Mammary epithelial cell (primary cell): ENCODE measurements at places on chromosomes 3 and 15.

GRCh38 chr3:194279701-194280360 is 71.3 kb downstream of the CPN2 start:
- no peak for DNase-seq

DNA sequence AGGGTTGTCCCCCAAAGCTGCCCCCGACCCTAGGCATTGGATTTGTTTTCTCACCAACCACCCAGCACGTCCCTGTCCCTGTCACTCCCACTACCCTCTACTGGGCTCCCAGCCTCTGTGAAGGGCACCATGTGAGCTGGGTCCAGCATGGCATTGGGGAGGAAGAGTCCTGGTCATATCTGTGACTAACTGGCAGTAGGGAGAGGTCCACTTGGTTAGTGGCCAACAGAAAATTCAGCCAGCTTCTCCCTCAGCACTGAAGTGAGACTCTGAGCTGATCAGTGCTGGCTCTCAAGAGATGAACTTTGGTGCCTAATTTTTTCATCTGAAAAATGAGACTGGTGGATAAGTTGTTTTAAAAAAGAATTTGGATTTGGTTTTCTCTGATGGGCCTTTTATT is 11.3 kb upstream of the KIF23 start:
- DNase-seq, result no peak

DNA sequence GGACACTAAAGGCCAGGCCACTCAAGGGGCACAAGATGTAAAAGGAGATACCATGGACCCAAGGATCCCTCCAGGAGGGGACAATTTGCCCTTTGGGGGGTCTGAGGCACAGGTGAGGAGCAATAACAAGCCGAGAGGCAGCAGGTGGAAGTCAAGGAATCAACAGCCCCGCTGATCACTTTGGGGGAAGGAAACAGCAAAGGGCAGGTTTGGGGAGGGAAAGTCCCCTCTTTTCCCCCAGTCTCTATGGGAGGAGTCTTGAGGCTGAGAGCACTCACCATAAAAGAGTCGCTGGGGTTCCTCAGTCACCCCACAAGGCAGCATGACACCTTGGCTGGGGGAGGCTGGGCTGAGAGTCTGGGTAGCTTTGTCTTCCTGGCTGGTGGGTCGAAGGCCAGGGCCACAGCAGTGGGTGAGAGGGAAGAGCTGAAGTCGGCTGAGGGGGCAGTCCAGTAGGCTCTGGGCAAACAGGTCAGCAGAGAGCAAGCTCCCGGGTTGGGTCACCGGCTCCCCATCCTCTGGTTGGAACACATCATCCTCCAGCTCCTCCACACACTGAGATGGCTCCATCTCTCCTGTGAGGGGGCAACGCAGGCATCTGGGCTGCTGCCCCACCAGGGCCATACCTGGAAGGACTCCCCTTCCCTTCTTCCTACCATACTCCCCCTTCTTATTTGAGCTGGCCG is 3.0 kb downstream of the BMF start:
- no peak for DNase-seq

DNA sequence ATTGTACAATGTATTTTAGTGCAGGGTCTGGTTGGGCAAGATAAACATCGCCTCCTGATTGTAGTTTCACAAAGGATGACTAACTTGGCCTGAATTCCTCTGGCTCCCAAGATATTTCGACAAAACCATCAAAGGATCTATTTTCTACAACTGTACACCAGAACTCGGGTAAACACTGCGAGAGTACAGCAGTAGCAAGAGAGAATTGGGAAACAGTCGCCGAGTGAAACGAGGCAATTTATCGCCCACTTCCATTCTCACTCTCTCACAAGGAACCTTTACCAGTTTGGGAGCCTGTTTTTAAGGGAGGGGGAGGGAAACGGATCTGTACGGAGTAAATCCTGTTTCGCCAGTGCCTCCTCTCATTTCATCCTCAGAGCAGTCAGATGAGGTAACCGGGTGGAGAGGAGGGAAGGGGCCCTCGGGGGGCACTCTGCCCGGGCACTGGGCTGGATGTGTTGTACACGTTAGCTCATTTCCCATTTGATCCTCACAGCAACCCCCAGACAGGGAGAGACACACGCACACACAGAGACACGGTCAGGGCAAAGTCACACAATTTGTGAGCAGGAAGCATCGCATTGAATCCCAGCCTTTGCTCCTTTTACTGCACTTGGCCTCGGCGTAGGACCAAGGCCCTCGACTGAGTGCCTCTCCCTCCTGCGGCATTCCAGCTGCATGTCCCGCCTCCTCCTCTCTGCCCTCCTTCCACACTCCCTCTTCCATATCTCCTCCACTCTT is 120.1 kb downstream of the LIPC start:
- DNase-seq, result peak; percentile 92

GRCh38 chr3:186368717-186369116 is 6.7 kb upstream of the DGKG start:
- DNase-seq, result peak; percentile 13

- no peak for DNase-seq
Observed at GRCh38 chr3:164479978-164480377, 598.3 kb downstream of the SI start.
